ENCODE measurements at places on chromosomes 5 and 9. TPM values are rescaled to one million over a fixed set of nuclear protein-coding genes. Genes with fewer than 3 reads are reported as not detected.

GRCh38 chr5:141814064-141814964 lies 63.9 kb downstream of the PCDH1 start:
- peak; percentile 64 for ATAC-seq

BSPRY gene
- total RNA-seq = 0.35 TPM

DNA sequence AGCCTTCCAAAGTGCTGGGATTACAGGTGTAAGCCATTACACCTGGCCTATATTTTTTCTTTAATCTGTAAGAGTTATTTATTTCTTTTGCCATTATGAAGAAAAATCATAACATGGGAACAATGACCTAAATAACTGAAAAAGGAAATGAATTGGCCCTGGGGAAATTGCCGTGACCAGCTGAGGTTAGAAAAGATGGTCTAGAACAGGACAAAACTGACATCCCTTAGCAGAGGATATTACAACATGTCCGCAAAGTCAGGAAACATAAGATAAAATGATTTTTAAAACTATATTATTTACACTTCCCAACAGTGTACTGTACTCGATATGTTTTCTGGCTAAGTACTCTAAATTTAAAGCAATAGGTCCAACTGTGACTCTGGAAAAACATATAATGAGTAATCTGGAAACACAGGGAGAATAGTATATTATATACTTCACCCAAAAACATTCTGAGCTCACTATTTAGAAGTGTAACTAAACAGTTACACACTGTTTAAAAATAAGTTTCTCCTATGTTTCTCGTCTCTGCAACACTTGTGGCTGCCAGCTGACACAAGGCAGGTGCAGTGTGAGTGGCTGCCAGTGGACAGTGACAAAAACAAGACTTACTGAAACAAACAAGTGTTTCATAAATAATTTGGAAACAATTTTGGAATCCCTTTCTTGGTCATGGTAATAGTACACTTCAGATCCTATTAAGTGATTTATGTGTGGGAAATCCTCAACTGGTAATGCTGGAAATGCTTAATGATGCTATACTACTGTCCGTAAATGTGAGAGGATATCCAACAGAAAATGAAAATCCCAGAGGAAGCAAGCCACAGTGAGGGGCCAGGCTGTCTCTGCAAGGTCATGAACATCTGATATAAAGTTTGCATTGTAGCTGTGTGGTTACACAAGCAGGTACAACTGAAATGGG lies 69.1 kb downstream of the C9orf85 start:
- no peak for ATAC-seq

DNA sequence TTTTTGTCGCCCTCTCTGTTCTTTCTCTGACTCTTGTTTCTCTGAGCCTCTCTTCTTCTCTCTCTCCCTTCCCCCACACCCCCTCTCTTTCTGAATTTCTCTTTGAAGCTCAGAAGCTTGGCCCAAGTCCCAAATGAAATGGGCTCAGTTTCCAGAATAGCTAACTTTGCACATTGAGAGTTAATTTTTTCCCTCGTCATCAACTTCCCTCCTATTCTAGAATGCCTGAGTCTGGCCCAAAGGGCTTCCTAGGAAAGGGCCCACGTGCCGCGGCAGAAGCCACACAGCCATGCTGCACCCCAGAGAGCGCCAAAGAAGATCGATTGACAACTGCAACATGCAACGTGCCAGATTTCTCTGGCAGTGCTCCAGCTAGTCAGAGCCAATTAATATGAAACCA lies 588.8 kb upstream of the KLF4 start:
- ATAC-seq = no peak

PCDH1 gene
- total RNA-seq = 25.7 TPM

- no peak for ATAC-seq
These were observed 22.0 kb upstream of the GTF3C5 start for GRCh38 chr9:133008824-133009223.

DHFR gene
- total RNA-seq = 52.3 TPM

SHISAL2B gene
- 0.68 TPM for total RNA-seq

- no peak for ATAC-seq
These were observed 130.3 kb downstream of the FOXD1 start for GRCh38 chr5:73318308-73318719.

DNA sequence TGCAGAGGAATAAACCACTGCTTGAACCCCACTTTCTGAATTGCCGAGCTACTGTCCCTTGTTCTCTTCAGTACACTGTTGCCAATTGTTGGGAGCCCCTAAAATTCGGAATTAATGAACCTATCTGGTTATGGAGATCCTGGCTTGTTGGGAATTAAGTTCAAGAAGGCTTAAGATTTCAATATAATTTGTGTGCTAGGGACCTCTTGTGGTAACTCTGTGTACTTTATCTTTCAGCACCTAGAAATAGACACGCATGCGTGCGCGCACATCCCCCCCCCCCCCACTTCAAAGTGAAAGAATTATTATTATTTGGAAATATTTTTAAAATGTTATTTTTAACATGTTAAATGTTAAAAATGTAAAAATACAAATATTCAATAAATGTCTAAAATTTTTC lies 53.3 kb upstream of the FAM169A start:
- no peak for ATAC-seq

- no peak for ATAC-seq
These were observed at the start of gene PCDHA8 for GRCh38 chr5:140840978-140841962. PCDHA8 (plus strand) TSS chr5:140841187; CDS start chr5:140841322, 135 bp downstream.

DNA sequence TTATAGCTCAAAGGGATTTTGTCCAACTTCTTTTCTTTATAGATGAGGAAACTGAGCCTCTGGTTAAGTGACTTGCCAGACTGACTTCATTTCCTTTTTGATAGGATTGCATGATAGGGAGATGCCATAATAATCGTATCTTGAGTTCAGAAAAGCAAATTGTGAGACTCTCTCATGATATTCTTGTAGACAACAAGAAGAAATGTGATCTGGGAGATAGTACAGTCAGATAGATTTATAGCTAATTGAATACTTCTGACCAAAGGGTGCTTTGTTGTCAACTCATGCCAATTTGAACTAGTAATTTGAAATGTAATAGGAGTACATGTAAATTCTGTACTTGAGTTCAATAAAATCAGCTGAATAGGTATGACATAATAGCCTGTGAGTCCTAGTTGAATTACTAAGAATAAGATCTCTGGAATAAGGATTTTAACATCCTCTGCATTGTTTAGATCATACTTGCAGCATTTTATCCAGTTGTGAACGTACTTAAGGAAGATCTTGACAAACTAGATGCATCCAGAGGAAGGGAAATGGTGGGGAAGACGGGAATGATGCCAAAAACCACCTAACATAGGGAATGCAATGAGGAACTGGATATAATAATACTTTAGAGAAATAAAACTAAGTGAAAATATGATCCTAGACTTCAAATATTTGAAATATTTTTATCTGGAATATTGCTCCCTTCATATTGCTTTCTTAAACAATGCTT lies 25.5 kb downstream of the CWC27 start:
- no peak for ATAC-seq

DNA sequence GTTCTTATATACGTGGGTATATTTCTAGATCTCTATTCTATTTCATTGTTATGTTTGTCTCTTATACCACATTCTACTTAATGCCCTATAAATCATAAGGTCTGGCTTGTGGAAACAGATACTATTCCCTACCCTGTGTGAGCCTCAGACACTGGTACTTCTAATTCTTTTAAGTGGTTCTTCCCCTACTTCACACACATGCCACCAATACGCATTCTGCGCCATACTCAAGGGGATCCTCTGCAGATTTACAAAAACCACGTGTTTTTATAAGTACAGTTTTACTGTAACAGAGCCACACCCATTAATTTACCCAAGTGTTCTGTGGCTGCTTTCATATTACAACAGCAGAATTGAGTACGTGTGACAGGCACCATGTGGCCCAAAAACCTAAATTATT lies 195.6 kb downstream of the SAXO1 start:
- no peak for ATAC-seq

GRCh38 chr5:72189146-72189545 lies 81.9 kb downstream of the MAP1B start:
- ATAC-seq = no peak

DNA sequence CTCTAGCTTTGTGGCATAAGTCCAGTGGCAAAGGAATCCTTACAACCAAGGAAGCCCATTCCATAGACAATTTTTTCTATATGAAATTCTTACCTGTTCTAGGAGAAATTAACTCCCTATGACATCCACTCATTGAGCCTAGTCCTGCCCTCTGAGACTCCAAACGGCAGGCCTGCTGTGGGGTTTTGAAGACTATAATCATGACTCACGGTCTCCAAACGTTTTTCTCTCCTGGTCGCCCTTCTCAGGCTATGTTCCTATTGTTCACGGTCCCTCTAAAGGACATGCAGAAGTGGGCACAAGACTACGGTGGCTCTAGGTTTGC lies 611 bp downstream of the EXOSC3 start:
- peak; percentile 1 for ATAC-seq

FOXI1 gene
- total RNA-seq = 0.27 TPM

DNA sequence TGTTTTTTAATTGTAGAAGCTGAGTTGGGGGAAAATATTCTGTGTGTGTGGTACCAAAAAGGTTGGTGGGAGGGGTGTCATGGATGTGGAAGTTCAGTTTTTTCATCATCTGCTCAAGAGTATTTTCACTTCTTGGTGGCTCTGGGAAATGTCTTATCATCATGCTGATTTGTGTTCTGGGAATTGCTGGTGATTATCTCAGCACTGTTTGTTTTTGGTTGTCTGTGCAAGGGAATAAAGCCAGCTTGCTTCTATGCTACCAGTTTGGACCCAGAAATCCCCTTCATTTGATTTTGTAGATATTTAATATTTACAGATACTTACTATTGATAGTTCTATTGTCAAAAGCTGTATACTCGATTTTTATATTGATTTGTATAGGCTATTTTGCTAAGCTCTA lies 2289.7 kb downstream of the MAT2B start:
- ATAC-seq = no peak

ANXA2R gene
- total RNA-seq = 0.44 TPM

GABRA6 gene
- 1.1 TPM for total RNA-seq

DNA sequence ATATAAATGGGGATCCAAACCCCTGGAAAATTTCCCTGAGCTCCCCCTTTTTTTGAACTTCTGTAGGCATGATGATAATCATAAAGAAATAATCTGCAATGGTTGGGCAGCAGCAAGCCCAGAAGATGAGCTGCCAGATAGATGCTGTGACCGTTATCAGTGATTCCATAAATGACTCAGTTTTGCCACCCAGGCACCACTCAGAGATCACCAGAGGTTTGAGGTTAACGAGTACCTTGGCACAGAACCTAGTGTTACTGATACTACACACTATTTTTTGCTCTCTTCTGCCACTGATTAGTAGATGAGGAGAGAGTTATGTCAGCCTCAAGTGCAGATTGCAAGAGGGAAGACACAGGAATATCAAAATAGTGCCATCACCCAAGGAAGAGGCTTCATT lies 199.3 kb upstream of the PTGER4 start:
- ATAC-seq = no peak

DNA sequence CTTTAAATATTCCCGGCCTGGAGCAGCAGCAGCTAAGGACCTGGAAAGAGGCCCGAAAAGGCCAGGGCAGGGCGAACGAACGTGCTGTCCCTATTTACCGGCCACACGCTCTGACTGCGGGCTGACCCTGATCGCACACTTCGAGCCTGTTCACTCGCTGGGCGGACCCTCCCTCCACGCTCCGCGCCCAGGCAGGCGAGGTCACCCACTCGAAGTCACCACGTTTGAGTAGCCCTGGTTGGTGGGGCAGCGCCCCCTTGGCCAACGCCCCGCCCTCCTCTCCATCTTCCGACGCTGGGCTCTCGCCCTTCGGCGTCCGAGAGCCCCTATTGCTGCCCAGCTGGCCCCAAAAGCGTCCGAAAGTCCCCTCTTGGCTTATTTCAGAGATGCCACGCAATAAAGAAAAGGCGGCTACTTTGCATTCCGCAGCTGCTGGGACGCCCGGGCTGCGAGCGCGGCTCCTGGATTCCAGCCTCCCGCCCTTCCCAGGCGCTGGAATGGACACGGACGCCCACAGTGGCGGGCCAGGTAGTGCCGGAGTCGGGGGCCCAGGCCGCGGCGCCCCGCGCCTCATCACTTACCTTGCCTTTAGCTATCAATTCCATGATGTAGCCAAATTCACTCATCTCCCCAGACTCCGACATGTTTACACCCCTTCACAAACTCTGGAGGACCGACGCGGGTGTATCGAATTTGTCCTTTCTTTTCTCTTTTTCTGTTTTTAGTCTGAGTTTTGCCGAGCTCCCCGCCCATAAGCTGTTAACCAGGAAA lies 9.9 kb upstream of the TRIM36 start:
- ATAC-seq = peak; percentile 70

GRCh38 chr9:128160603-128160987 lies 530 bp downstream of the BBLN start:
- no peak for ATAC-seq

DNA sequence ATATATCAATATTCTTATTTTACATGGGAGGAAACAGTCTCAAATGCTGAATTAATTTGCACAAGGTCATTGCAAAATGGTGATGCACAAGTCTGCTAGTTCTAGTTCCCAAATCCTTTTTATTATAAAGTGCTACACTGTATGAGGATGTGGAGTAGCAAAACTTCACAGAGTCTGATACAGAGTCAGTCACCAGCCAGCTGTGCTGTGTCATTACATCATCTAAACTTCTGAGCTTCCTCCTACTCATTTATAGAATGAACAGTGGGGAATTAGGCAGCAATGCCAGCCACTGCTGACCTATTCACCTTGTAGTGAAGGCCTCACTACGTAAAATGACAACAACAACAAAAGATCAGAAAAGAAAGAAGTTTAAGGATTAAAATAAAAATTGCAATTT lies 357.8 kb downstream of the TMEM167A start:
- peak; percentile 63 for ATAC-seq

- ATAC-seq = no peak
These were observed 169.2 kb downstream of the CACNA1B start for GRCh38 chr9:138046641-138047301.

NPR3 gene
- total RNA-seq = 0.71 TPM

- ATAC-seq = no peak
These were observed 18.0 kb upstream of the SMC2 start for GRCh38 chr9:104075801-104076753.

ACOT12 gene
- total RNA-seq = 0.27 TPM

DNA sequence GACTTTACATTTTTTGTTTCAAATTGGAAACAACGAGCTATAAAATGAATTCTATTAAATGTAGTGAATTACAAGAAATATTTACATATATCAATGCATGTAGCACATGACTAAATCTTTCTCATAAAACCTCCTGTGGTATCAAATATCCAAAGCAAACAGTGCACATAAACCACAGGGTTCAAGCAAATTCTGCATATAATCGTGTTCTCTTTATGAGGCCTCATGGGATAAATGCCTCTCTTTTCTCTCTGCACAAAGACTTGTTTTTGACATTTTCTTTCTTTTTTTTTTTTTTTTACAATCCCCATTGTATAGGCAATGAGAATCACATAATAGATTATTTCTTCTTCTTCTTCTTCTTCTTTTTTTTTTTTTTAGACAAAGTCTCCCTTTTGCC lies 1117.2 kb upstream of the DMAC1 start:
- ATAC-seq = no peak

- no peak for ATAC-seq
These were observed 23.2 kb downstream of the GAPVD1 start for GRCh38 chr9:125284855-125285254.

- ATAC-seq = no peak
These were observed 2.6 kb upstream of the ENC1 start for GRCh38 chr5:74643111-74643562.

GRCh38 chr9:89530726-89531125 lies 32.8 kb upstream of the SEMA4D start:
- ATAC-seq = no peak

GRCh38 chr5:133933670-133934295 lies 34.6 kb downstream of the C5orf15 start:
- ATAC-seq = no peak

Measured in motor neuron (in vitro differentiated cells).